ENCODE measurements at places on chromosomes 3 and 15.
A peak's percentile ranks its signal among the peaks of the same experiment; 100 is the strongest.

DNA sequence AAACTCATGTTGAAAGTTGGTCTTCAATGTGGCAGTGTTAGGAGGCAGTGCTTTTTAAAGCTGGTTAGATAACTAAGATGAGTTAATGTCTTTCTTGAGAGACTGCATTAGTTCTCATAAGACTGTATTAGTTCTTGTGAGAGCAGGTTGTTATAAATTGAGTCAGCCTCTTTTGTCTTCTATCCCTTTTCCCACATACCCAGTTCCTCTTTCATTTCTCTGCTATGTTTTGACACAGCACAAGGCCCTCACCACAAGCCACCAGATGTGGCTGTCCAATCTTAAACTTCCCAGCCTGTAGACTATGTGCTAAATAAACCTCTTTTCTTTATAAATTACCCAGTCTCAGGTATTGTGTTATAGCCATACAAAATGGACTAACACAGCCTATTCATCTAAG lies 94.6 kb upstream of the SNTN start:
- no peak for DNase-seq

- DNase-seq: no peak
These were observed 252.3 kb upstream of the CHRM5 start for GRCh38 chr15:33716025-33716424.

DNA sequence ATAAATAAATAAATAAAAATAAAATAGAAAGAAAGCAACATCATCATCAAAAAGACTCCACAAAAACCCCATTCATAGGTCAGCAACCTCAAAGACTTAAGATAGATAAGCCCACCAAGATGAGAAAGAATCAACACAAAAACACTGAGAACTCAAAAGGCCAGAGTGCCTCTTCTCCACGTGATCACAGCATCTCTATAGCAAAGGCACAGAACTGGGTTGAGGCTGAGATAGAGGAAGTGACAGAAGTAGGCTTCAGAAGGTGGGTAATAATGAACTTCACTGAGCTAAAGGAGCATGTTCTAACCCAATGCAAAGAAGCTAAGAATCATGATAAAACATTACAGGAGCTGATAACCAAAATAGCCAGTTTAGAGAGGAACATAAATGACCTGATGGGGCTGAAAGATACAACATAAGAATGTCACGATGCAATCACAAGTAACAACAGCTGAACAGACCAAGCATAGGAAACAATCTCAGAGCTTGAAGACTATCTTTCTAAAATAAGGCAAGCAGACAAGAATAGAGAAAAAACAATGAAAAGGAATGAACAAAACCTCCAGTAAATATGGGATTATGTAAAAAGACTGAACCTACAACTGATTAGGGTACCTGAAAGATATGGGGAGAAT lies 26.4 kb downstream of the GNB5 start:
- no peak for DNase-seq

DNA sequence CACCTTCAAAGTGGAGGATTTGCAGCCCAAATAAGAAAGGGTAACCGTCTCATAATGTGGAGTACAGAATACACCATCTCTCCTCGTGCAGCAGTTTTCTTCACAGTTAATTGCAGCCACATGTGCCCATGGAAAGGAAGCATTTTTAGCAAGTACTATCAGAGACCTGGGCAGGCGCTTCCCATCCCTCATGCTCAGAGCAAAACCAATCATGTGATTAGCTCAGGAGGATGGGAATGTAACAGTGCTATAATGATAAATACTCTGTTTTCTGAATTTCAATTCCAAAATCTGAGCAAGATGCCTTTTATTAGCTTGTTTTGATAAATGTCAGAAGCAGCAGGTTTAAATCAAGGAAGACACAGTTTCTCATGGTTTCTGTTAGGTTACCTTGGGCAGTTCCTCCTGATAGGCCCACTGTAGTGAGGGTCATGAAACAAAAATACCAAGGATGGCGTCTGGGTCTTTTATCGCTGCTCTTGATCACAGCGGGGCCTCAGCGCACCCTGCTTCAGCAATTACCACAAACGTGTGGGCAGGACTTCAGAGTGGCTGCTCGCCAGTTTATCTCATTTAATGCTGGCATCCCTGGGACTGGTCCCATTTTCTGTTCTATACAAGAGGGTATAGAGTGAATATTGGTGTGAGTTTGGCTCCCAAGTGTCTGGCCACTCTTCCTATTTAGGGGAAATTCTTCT lies 92.6 kb upstream of the VGLL4 start:
- no peak for DNase-seq

DNA sequence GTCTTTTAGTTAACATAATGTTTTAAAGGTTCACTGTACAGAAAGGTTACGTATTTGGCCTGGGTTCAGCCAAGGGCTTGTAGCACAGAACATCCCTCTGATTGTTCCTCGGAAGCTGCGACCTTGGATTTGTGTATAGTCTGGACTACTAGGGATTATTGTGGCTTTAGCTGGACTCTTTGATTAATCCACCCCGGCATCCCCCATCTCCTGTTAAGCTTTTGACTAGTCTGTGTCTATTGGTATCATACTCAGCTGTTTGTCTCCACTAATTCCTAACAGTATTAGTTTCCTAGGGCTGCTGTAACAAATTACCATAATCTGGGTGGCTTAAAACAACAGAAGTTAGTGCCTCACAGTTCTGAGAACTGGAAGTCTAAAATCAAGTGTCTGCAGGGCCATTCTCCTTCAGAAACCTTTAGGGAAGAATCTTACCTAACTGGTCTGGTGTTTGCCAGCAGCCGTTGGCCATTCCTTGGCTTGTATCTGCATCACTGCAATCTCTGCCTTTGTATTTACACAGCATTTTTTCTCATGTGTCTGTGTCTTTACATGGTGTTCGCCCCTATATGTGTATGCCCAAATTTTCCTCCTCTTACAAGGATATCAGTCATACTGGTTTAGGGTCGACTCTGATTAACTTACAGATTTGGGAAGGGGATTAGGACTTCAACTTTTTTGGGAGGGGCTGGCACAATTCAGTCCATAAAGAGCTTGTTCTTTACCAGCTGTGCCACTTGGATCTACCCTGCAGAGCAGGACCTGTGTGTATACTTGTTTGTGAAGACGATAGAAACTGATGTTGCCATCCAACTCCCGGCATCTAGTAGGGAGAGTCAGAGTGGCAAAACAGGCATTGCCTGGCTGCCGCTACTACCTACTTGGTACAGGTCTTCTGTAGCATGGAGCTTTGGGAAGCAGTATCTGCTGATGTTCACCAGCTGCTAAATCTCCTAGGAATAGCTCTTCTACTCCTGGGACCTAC lies 117.8 kb downstream of the UBE2E2 start:
- no peak for DNase-seq

- DNase-seq: no peak
These were observed 82.5 kb downstream of the ADAMTS17 start for GRCh38 chr15:100259266-100259665.

DNA sequence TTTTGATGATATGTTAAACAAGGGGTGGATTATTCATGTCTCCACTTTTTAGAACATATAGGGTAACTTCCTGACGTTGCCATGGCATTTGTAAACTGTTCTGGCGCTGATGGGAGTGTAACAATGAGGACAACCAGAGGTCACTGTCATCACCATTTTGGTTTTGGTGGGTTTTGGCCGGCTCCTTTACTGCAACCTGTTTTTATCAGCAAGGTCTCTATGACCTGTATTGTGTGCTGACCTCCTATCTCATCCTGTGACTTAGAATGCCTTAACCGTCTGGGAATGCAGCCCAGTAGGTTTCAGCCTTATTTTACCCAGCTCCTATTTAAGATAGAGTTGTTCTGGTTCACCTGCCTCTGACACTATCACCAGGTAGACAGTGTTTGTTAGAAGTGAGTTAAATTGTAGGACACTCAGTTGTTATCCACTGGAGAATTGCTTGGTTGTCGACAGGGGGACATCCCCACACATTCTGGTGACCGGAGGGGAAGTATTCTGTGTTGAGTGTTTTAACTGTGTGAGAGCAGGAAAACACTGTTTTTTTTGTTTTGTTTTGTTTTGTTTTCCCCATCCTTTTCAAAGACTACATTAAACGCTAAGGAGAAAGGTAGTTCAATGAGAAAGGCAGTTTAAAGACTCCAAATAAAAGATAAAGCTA lies 36.9 kb upstream of the SKIL start:
- no peak for DNase-seq

GRCh38 chr3:13896473-13897154 lies 16.7 kb upstream of the WNT7A start:
- no peak for DNase-seq

- DNase-seq: no peak
These were observed 42.2 kb downstream of the B3GNT5 start for GRCh38 chr3:183295211-183295610.

- DNase-seq: no peak
These were observed 7.2 kb upstream of the DYNC1LI1 start for GRCh38 chr3:32577581-32578556.

- DNase-seq: no peak
These were observed 81.9 kb downstream of the PPARG start for GRCh38 chr3:12370758-12371157.

DNA sequence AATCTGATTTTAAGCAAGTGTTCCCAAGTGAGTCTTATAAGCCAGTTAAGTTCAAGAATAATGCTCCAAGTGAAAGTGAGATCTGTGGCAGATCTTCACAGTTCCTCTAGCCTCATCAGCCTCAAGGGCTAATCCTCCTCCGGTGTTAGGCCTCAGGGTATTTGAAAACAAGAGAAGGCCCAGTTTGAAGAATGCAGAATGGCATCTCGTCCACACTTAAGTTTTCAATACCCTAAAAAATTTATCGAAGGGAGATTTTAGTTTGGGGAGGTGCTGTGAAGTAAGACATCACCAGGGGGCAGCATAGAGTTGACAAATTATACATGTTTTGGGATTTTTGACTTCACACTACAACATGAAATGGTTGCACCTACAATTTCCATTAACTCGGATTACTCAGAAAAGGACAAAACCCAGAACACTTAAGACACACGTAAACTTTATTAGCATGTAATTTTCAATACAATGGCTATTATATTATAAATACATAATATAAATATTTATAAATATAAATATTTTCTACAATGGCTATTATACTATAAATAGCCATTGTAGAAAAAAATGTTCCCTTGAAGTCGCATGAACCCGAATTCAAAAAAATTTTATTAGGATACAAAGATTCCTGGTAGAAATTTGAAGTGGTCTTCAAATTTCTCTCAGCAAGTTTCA lies 2.3 kb upstream of the TMEM266 start:
- no peak for DNase-seq

DNA sequence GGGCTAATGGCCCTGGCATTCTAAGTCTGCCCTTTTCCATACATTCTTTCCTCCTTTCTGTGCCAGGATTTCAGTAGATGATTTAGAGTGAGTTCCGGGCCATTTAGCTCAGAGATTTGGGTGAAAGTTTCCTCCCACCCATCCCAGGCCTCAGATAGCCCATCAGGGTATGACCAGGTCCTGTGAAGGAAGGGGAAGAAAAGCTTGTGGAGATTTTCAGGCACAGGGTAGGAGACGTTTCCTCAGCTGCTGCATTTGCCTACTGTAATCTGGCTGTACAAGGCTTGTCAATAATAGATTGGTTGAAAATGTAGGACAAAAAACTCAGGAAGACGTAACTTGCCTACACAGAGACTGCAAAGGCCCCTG lies 63.2 kb upstream of the BCL6 start:
- no peak for DNase-seq

GRCh38 chr3:170490828-170491560 lies 72.3 kb downstream of the CLDN11 start:
- no peak for DNase-seq

- DNase-seq: no peak
These were observed 108.9 kb upstream of the KLF13 start for GRCh38 chr15:31217566-31218270.

GRCh38 chr3:182393830-182394367 lies 399.4 kb upstream of the ATP11B start:
- no peak for DNase-seq

DNA sequence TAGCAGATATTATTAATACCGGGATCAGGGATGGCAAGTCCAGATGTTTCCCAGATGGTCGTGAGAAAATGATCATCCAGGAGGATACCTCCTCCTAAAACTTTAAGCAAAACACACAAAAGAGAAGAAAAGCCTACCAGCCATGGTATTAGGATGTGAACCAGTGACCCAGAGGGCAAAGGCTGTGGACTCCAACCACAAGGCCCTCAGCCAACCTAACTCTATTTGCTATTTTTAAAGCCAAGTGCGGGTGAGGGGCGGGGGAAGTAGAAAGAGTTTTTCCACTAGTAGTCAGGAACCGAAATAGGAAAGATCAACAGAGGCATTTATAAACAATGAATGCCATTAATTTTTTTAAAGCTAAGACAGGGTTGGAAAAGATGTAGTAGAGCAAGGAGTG lies 77.4 kb downstream of the STAC start:
- no peak for DNase-seq

GRCh38 chr15:59247364-59247763 lies 40.7 kb downstream of the LDHAL6B start:
- DNase-seq: peak; percentile 18

DNA sequence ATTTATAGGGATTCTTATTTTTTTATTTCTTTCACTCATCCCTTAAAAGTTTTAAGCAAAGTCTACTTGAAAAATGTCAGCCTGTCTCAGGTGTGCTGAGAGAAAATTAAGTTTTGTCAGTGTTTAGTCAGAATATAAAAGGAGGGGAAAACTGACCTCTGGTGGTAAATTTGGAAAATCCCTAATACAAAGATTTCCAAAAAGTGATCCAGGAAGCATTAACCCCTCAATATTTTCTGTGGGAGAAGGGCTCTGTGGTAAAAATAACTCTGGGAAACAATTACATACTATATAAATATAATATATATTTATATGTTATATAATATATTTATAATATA lies 41.0 kb upstream of the FRMD4B start:
- no peak for DNase-seq

GRCh38 chr3:142353571-142353970 lies 94.3 kb downstream of the XRN1 start:
- no peak for DNase-seq

DNA sequence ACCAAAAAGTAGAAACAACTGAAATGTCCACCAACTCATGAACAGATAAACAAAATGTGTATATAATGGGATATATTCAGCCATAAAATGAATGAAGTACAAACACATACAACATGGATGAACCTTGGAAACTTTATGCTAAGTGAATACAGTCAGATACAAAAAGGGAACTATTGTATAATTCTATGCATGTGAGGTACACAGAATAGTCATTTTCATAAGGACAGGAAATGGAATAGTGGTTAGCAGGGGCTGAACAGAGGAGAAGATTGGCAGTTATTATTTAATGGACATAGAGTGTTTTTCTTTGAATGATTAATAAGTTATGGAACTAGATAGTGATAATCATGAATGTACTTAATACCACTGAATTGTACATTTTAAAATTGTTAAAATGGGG lies 20.0 kb upstream of the TRANK1 start:
- DNase-seq: no peak

DNA sequence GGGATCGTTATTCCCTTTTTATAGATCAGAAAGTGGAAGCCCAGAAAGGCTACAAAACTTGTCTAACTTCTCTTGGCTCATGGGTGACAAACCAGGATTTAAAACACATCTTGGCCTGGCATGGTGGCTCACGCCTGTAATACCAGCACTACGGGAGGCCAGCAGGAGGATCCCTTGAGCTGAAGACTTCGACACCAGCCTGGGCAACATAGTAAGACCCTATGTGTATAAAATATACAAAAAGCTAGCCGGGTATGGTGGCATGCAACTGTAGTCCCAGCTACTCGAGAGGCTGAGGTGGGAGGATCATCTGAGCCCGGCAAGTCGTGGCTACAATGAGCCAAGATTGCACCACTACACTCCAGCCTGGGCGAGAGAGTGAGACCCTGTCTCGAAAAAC lies 479.1 kb downstream of the MAGI1 start:
- no peak for DNase-seq

GRCh38 chr3:11170052-11170770 lies 15.9 kb downstream of the HRH1 start:
- no peak for DNase-seq
